Mesendoderm (in vitro differentiated cells): ENCODE measurements at places on chromosomes 3 and 15.

DNA sequence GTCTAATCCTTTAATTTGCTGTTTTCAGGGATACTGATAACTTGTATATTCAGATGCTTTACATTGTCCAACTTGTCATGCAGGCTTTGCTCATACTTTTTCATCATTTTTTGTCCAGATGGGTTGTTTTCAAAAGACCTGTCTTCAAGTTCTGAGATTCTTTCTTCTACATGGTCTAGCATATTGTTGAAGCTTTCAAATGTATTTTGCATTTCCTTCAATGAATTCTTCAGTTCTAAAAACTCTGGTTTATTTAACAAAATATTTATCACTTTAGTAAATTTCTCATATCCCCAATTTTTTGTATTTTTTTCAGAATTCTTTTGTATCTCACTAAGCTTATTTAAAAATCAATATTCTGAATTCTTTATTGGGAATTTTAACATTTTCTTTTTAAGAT is 388.3 kb upstream of the IL12A start:
- DNase-seq = no peak

DNA sequence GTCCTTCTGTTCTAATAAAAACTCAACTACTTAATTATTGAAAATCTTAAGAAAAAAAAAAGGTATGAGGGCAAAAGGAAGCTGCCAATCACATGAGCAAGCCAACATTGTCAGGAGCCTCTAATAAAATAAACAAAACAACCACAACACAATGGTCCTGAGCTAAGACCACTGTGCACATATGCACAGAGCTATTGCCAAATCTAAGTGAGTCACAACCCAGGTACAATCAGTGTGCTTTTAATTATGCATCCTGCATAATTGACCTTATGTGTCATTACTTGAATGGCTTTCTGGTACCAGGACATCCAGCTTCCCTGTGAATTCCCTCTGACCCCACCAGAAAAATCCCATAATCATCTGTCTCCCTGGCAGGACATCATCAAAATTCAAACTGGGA is 639.8 kb downstream of the MAGI1 start:
- no peak for DNase-seq

DNA sequence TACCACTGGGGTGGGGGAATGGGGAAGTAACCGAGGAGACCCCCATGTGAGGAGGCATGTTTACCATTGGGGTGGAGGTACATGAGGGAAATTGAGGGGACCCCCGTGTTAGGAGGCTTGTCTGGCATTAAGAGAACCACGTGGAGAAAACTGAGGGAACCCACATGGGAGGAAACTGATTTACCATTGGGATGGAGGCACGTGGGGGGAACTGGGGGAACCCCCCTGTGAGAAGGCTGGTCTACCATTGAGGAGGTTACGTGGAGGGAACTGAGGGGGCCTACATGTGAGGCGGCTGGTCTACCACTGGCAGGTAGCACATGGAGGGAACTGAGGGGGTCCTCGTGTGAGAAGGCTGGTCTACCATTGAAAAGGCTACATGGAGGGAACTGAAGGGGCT is 159.4 kb downstream of the FBLN2 start:
- no peak for DNase-seq

- DNase-seq = no peak
These were observed 236.6 kb upstream of the PROK2 start for GRCh38 chr3:72021531-72021930.

DNA sequence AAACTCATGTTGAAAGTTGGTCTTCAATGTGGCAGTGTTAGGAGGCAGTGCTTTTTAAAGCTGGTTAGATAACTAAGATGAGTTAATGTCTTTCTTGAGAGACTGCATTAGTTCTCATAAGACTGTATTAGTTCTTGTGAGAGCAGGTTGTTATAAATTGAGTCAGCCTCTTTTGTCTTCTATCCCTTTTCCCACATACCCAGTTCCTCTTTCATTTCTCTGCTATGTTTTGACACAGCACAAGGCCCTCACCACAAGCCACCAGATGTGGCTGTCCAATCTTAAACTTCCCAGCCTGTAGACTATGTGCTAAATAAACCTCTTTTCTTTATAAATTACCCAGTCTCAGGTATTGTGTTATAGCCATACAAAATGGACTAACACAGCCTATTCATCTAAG is 94.6 kb upstream of the SNTN start:
- no peak for DNase-seq

- DNase-seq = peak; percentile 54
These were observed 39.4 kb upstream of the FRMD4B start for GRCh38 chr3:69425249-69425648.

DNA sequence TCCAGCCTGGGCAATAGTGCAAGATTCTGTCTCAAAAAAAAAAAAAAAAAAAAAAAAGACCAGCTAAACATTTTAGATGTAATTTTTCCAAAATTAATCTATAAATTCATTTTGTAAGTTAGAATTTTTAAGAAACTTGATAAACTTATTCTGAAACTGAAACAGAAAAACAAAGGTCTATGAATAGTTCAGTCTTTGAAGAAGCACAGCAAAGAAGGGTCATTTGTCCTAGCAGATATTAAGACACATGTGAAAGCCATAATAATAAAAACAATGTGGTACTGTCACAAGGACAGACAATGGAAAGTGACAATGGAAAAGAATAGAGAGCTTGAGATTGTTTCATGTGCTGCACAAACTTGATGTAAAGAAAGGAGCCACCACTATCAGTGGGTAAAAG is 29.0 kb upstream of the PRSS50 start:
- no peak for DNase-seq

DNA sequence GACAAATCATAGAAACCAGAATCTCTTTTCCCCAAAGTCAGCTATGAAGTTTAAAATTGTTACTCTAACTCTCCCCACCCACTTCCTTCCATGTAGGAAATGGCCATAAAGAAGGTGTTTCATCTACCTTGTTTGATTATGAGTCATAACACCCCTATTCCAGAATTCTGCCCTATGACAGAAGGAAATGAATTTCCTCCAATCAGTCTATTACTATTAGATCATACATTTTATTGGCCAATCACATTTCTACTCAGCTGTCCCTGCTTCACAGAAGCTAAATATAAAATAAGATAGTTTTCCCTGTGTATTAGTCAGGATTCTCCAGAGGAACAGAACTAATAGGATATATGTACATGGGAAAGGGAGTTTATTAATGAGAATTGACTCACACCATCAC is 102.1 kb downstream of the TGFBR2 start:
- no peak for DNase-seq

DNA sequence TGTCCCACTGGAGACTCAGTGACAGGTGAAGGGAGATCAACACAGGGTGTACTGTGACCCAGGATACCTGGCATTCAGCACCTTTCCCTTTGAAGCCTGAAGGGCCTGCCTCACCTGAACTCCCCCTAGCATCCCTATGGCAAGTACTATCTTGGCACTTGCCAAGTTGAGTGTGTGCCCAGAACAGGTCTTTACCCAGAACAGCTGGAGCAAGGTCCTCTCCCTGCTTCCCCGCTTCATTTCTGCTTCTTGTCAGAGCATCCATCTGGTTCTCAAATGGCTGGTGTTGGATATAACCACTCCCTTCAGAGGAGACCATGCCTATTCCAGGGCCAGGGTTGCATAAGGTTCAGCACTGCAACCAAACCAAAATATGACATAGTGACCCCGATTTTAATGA is 73.0 kb downstream of the FAM43A start:
- no peak for DNase-seq

DNA sequence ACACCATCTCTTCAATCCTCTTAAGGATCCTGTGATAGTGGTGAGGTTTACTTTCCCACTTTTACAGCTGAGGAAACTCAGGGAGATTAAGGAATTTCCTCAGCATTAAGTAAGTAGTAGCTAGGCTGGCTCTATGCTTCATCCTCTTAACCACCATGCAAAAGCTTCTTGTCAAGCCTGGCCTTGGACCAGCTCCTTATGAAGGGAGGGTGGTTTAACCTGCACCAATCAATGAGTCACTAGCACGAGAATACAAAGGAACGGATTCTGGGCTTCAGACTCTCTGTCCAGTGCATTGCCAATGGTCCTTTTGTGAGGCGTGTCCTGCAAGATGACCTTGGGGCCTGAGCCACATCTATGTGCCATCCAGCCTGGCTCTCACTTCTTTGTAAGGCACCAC is 202.0 kb upstream of the CFAP20DC start:
- DNase-seq = no peak

DNA sequence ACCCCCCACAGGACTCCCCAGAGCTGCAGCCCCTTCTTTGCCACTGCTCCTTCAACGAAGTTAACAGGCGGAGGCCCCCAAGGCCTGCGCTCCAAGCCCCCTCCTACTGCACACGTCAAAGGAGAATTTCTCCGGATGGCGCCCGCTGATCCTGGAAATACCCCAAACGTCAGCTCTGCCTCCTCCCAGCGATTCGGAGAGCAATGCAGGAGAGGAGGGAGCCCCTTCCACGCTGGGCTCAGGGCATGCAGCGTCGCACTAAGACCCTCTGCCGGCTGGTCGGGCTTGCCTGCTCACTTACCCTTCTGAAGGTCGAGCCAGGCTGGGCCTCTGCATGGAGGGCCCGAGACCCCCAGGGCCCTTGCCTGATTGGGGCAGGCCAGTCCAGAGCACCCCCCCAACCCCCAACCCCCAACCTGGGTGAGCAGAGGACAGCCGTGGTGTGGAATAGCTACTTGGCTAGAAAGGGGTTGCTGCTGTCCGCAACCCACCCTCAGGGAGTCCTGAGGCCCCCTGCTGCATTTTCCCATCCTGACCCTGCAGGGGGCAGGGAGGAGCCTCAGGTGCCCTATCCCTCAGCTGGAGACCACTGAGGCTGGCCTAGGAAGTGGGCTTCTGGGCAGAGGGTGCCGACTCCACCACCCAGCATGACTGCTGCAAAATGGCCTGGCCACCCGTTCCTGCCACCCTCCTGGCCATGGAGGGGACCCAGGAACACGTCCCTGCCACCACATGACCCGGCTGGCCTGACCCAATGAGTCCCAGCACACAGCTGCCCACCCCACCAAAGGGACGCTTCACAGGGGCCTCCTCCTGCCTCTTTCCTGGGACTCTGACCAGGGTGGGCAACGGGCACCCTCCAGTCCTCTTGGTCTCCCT is 976 bp downstream of the ATP2B2 start:
- no peak for DNase-seq

GRCh38 chr15:25416693-25417092 is 22.1 kb downstream of the UBE3A start:
- peak; percentile 11 for DNase-seq
